ENCODE measurements at places on chromosomes 7 and 10.

GRCh38 chr10:133159950-133160825 lies at the start of gene KNDC1:
KNDC1 (plus strand) TSS chr10:133160219; CDS start chr10:133160468, 249 bp downstream.
- DNase-seq: peak; percentile 79

- DNase-seq: no peak
Observed at GRCh38 chr10:124074501-124075109, 18.8 kb downstream of the CHST15 start.

DNA sequence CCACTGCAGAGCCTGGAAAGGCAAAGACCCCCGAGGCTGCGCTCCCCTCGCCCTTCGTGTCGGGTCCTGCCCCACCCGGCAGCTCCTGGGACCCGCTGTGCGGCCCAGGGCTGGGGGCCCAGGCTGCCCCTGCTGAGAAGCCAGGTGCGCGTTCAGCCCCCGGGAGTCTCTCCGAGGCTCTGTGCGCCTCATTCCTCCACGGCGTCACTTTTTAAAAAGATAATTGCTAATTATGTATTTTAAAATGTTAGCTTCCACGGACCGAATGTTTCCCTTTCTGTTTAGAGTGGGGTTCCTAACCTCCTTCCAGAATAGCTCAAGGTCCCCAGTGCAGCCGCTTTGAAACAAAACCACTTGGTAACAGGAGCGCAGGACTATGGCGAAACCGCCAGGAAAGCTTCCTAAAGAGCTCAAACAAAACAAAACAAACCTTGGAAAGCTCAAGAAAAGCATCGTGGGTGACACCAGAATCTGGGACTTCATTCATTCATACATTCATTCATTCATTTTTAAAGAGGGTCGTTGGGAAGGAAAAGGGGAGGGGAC lies 45.6 kb downstream of the PDIA4 start:
- no peak for DNase-seq

GRCh38 chr7:20329389-20330238 lies 1.1 kb upstream of the ITGB8 start:
- DNase-seq: peak; percentile 74

- peak; percentile 60 for DNase-seq
Observed at GRCh38 chr10:76017026-76017732, 585.8 kb downstream of the LRMDA start.

- no peak for DNase-seq
Observed at GRCh38 chr7:99403764-99404163, 4.6 kb downstream of the PDAP1 start.

- no peak for DNase-seq
Observed at GRCh38 chr10:11245510-11245909, 227.8 kb downstream of the CELF2 start.

- DNase-seq: no peak
Observed at GRCh38 chr10:71737834-71738197, 18.2 kb upstream of the C10orf105 start.

DNA sequence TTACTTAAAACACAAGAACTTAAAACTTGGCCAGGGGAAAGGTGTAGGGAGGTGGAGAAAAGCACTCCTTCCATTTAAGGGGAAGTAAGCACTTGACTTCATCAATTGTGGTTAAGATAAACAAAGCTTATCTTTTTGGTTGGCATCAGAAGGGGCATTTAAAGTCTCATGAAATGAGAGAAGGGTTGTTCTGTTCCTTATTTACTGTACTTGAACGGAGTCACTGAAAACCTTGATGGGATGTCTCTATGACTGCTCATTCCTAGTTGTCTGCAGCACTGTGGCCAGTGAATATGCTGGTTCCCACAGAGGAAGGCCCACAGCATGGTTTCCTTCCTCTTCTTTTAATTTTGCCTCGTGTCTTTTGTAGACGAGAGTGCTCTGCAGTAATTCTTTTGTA lies 229.3 kb downstream of the AUTS2 start:
- no peak for DNase-seq

DNA sequence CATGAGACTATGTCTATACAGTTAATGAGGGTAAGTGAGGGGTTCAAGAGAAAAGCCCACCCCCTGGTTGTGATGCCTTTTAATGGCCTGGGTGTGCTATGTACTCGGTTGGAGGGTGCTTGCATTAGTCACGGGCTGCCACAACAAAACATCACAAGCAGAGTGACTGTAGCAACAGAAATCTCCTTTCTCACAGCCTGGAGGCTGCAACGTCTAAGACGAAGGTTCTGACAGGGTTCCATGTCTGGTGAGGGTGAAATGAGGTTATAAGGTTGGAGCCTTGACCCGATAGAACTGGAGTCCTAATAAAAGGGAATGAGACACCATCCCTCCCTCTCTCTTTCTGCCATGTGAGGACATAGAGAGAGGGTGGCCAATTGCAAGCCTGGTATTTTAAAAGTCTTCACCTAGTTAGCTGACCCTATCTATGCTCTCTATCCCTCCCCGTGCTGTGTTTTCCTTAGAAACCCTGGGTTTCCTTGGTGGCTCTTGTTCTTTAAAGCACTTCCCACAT lies 126.0 kb upstream of the GDF10 start:
- DNase-seq: no peak

GRCh38 chr10:5349362-5349761 lies 15.4 kb upstream of the UCN3 start:
- DNase-seq: no peak

GRCh38 chr7:21867816-21868575 lies 77.7 kb downstream of the CDCA7L start:
- no peak for DNase-seq
